ENCODE measurements at places on chromosomes 13 and 19. TPM values are rescaled to one million over a fixed set of nuclear protein-coding genes. Genes with fewer than 3 reads are reported as not detected.
A peak's percentile ranks its signal among the peaks of the same experiment; 100 is the strongest.

DNA sequence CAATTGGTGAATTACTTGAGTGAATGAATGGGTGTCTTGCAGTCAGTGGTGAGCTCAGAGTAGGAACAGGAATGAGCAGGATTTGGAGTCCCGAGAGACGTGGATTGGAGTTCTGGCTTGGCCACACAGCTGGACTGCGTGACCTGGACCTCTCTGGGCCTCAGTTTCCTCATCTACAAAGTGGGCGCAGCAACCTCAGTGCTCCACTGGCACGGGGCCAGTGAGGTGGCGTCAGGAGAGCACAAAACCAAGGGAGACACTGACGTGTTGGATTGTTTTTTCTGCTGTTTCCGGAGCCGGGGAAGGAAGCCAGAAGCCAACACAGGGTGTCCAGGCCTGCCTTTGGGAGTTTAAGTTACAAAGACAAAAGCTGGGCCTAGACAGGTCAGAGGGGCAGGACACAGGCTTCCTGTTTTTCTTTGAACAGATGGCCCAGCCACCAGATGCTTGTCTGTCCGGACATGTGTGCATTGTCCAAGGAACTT lies 6.5 kb upstream of the DOCK6 start:
- peak; percentile 79 for DNase-seq

- DNase-seq: no peak
Observed at GRCh38 chr13:30763786-30764413, 28.6 kb downstream of the ALOX5AP start.

GRCh38 chr19:44702551-44703176 lies 3.7 kb downstream of the CEACAM16 start:
- no peak for DNase-seq

DNA sequence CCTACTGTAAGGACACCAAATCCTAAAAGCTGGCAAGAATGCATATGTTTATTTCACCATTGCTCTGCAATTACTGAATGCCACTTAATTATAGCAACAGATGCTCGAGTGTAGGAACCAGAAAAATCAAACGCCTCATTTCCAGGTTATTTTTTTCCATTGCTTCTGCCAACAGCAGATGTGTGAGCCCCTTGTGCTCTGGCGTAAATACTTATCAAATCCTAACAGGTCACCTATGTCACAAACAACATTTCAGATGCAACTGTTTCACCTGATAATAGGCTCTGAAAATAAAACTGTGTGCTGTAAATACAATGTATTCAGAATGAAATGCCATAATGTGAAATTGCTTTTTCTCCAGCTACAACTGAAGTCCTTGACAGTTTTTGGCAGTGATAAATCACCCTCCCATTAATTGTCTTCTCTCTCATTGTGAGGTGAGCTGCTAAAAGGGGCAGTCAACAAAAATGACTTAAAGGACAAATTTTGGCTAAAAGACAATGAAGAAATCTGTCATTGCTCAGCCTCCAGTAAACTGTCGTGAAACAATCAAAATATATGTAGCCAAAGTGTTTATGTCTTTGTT lies 344.0 kb downstream of the DACH1 start:
- no peak for DNase-seq

DNA sequence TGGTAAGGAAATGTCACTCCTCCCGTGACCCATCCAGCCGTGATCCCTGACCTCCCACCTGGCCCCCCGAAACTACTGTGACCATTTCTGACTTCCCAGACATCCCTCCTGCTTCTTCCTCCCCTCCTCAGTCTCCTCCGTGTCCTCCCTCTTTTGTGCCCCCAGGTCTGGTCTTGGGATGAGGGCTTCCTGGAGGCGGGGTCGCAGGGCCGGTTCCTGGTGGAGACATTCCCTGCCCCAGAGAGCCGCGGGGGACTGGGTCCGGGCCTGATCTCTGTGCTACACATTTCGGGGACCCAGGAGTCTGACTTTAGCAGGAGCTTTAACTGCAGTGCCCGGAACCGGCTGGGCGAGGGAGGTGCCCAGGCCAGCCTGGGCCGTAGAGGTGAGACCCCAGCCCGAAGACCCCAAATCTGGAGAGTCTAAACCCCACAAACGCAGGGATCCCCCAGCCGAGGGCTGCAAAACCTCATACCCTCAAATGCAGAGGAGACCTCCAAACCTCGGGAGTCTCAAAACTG lies 5.0 kb downstream of the KIRREL2 start:
- no peak for DNase-seq

- peak; percentile 76 for DNase-seq
Observed at GRCh38 chr13:51674276-51674675, 90.0 kb downstream of the WDFY2 start.

GRCh38 chr19:30450100-30450499 lies 77.9 kb downstream of the ZNF536 start:
- peak; percentile 65 for DNase-seq

IL4I1 gene
- 12.8 TPM for total RNA-seq

RHPN2 gene
- 50.3 TPM for total RNA-seq

C13orf42 gene
- not detected for total RNA-seq

SIGLEC7 gene
- 4.0 TPM for total RNA-seq
